ENCODE measurements at places on chromosomes 13 and 19.
A peak's percentile ranks its signal among the peaks of the same experiment; 100 is the strongest.

- DNase-seq: no peak
These were observed 94.7 kb upstream of the GJB6 start for GRCh38 chr13:20326809-20327208.

DNA sequence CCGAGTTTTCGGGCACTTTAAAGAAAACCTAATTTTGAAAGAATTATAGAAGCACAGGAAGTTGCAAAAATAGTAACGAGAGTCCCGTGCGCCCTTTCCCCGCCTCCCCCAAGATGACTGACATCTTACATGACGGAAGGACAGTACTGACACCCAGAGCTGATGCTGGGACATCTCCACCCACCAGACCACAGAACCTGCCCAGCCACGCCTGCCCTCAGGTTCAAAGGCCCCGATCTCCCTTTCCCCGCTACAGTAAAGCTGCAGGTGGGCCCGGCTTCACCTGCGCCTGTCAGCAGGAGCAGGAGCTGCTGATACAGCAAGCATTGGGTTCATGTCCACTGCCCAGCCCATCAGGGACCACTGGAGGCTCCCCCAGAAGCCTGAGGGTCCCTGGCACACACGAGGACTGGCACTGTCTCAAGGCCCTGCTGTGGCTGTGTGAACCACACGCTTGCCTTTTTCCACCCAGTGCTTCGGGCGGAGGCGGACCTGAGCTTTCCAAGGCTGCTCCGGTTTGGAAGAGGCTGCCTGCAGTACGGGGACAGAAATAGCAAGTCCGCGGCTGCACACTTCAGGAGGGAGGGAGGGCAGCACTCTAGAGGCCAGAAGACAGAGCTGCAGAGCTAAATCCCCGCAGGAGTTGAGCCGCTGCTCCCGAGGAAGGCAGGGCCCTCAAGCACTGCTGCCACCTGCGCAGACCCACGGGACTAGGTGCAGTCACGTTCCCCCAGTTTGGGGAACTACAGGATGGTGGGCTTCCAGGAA is 8.7 kb downstream of the MAP2K2 start:
- DNase-seq: peak; percentile 45

GRCh38 chr19:5820785-5821184 is 15.9 kb downstream of the NRTN start:
- DNase-seq: no peak

DNA sequence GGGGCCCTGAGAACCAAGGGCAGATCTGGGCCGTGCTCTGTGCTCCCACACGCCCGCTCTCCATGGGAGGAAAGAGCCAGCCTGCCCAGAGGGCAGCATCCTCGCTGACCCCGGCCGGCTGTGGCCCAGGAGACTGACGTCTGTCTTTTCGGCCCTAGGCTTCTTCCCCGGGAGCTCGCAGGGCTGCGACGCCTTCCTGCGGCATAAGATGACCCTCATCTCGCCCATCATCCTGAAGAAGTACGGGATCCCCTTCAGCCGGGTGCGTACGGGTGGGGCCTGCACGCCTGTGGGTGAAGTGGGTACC is 108.2 kb downstream of the KDM4B start:
- DNase-seq: no peak

DNA sequence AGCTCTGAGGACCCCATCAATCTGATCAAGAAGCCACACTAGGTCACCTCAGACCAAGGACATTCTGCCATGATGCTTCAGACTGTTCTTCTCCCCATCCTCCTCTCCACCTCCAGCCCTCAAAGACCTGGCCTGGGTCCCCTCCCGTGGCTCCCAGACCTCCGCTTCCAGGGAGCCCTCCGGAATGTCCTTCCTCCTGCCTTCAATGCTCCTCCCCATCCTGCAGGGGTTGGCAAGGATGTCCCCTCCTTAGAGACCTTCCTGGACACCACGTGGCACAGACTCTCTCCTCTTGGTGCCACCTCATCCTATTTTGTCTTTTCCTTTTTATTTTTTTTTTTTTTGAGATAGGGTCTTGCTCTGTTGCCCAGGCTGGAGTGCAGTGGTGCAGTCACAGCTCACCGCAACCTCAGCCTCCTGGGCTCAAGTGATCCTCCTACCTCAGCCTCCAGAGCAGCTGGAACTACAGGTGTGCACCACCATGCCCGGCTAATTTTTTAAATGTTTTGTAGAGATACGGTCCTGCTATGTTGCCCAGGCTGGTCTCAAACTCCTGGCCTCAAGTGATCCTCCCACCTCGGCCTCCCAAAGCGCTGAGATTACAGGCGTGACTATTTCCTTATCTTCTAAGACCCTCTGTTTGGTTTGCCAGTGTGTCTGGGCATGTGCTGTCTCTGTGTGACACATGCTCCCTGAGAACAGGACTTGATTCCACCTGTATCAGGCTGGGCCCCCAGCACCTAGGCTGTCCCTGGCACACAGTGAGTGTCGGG is 84.9 kb downstream of the GNG7 start:
- DNase-seq: no peak

DNA sequence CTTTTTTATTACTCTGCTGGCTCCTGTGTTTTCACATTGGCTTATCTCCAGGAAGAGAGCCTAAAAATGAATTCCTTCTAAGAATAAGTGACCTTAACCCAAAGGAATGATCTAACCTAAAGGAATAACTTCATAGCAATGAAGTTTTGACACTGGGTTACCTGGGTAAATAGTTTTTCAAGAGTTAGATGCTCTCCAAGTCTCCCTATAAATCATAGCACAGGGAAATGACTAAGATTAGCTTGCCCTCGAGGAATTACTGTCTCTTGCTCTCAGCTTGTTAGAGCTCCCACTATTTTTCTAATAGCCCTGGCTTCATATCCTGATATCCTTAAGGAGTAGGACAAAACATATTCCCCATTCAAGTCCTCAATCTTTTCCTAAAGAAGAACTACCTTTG is 66.3 kb downstream of the SPRY2 start:
- no peak for DNase-seq

DNA sequence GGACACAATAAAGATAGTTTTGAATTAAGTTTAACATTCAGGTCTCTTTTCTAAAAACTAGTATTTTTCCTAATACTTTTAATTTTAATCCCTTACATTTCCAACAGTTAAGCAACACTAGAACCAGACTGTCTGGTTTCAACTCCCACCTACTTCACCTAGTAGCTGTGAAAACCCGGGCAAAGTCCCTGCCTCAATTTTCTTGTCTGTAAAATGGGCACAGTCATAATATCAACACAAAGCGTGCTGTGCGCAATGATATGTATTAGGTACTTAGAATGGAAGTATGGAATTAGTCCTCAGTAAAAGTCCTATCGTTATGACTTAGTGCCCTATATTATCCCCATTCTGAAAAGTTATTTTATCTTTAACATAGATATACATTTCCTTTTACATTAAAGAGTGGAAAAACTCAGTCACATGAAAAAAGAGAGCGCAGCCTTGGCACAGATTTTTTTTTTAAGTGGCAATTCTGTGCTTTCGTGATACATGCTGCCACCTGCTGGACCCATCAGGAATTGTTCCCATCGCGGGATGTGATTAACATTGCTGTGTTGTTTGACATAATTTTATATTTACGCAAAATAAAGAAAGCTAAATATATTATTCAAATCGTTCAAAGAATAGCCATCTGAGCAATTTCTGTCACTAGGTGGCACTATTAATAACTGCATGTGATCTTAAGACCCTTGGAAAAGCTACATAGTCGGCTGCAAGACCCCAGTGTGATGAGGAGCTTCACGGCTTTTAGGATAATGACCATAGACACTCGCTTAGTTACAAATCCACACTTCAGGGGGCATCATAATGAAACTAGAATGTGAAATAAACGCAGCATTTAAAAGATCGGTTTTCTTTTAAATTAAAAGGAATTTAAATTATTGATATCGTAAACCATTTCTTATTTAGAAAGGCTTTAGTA is 59.9 kb downstream of the LIG4 start:
- peak; percentile 47 for DNase-seq

- no peak for DNase-seq
These were observed 2.6 kb downstream of the P2RY11 start for GRCh38 chr19:10113964-10114650.

DNA sequence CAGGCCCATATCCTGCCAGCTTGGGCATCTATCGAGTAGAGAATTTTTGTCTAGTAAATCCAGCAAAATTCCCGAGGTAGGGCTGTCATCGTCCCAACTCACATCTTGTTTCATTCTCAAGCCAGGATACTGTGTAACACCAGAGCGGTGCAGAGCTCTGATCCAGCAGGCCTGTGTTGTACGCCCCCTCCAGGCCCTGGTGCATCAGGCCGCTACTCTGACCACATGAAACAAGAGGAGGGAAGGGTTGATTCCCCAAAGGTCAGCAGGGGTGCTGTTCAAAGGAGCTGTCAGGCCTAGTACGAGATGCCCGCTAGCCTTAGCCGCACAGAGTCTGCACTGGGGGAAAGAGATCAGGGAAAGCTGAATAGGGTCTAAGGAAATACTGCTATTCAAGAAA is 276.0 kb downstream of the SLC7A1 start:
- DNase-seq: no peak

DNA sequence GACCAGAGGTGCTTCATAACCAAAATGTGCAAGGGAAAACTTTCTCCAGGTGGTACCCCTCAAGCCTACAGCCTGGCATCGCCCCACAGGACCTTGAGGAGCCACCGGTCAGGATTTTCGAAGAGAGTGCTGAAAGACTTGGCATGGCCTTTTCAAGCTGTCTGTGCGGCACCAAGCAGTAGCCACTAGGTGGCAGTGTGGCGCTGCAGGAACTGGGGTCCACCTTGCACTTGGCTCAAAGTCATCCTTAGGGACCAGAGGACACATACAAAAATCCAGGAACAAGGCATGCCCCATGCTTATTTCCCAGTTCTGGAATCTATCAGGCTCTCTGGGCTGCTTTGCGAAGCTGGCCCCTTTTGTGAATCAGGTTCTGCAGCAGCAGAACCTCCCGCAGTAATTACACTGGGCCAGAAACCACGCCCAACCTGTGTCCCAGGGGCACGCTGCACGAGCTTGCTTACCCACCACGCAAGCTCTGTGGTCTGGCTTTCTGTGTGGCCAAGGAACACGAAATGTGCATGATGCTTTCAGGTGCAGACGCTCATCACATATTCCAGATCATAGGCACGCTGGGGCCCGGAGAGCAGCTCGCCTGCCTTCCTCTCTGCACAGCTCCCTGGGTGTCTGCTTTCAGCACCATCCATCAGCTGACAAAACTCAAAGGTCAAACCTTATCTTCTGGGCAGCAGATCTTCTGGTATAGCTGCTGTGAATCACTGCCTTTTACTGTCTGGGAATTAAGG is 87.2 kb downstream of the SLC7A1 start:
- DNase-seq: peak; percentile 69

DNA sequence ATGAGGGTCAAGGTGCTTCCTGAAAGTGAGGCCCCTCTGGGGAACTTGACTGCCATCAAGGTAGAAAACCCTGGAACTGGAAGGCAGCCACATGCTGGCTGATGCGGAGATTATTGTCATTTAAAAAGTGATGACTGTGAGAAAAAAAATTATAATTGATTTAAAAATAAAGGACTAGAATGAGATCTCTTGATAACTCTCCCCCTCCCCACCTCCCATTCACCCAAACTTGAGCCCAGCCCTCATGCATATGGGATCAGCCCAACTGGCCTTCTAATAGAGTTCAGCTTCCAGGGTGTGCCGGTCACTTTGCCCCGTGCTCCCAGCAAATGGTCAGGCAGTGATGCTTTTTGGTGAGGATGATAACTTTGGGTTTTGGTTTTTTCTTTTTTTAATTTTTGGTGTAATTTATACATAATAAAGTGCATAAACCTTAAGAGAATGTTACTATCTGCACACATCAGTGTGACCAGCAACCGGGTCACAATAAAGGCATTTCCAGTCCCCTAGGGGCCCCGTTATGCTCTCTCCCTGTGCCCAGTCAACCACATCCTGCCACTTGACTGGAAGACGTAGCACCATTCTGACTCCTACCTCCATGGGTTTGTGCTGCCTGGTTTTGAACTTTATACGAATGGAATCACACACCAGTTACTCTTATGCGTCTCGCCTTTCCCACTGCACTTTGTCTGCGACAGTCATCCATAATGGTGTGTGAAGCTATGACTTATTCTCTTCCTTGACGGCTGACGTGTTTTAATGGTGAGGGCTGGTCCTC is 187.9 kb downstream of the USP12 start:
- DNase-seq: no peak

GRCh38 chr19:4889034-4889815 is 13.5 kb downstream of the ARRDC5 start:
- no peak for DNase-seq

DNA sequence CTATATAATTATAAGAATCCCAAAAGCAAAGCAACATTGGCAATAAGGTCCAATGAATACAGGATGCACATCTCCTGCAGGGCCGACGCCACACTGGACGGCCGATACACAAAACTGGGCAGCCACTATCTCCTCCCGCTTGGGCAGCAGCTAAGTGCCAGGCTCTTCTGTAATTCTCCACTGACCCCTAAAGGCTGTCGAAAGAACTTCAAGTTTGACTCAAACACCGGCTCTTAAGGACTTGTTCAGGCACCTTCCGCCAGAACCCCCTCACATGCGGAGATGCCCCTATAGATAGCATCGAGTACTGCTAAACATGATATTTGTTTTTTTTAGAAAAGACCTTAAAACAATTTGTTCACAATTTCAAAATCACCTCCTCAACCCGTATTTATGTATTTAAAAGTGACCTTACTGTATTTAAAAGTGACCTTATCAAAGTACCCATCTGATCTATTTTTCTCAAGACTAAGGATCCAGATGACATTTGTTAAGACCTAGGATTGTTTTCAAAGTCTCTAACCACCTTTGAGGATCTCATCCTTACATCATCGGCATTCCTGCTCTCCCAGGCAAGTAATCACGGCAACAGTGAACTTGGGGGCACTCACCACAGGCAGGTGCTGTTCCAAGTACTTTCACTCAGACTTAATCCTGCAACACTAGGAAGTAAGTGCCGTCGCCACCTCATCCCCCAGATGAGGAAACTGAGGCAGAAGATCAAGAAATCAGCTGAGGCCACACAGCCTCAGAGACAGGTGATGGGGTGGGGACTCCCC is 77.8 kb downstream of the TUBGCP3 start:
- no peak for DNase-seq

DNA sequence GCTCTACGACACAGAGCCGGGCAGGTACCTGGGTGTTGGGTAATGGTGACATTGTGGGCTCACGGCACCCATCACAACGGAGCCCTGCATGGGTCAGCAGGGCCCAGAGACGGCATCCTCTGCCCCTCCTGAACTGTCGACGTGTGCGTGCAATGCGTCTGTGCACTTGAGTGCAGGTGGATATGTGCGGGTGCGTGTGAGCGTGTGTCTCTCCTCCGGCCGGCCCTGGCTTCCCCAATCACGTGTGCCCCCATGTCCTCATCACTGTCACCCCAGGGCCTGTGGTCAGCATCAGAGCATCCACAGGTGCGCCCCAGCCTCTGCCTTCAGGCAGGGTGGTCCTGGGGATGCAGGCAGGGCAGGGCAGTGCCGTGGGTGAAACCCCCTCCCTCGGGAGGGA is 37.2 kb upstream of the TPM4 start:
- DNase-seq: no peak

GRCh38 chr13:39197647-39198007 is 159.4 kb downstream of the NHLRC3 start:
- DNase-seq: no peak

DNA sequence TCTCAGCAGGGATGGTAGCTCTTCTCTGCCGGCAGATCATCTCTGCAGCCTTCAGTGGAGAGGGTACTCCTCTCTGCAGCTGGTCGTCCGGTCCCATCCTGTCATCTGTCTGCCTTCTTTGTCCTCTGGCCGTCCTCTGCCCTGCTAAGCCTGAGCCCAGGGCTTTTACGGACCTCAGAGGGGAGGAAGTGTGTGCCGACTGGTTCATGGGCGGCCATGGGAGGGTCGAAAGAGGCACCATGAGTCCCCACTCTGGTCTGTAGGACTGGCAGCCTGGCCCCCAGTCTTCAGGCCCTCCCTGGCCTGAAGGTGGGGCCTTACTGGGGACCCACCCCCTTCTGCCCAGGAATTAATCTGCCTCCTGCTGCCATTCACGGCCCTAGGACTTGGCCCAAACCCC is 4.0 kb downstream of the ZNF554 start:
- DNase-seq: no peak
